GM04503 (cell line): ENCODE measurements at places on chromosomes 6 and 20.

DNA sequence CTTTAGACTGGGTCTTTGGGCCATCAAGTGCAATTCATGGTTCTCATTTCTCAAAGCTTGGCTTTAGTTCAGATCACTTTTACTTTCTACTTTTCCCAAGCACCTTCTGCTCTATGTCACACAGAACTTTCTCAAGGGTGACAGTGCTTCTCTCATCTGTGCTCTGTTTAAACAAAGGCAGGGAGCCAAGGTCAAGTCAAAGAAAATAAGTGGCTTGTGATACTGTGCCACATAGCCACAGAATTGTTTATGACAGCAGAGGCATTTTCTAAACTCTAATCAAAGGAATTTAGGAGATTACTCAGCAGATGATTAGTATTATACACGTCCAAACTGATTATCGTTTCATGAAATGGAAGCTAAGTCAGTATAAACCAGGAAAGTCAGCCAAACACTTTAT is 348.0 kb downstream of the HDGFL1 start:
- no peak for DNase-seq

DNA sequence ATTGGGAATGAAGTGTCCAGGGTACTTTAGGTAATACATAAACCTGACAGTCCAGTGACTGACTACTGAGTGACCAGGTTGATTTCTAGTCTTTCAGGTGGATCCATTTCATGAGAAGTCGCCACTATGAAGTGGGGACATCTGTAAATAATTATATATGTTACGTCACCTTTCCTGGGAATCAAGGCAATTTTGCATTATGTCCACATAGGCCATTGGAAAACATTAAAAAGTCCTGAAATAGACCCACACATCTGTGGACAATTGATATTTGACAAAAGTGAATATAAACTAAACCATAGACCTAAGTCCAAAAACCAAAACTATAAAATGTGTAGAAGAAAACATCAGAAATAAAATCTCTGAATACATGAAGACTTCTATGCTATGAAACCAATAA is 231.5 kb downstream of the C6orf118 start:
- DNase-seq: no peak

- no peak for DNase-seq
These were observed 112.0 kb downstream of the CDK19 start for GRCh38 chr6:110703010-110703905.

- peak; percentile 44 for DNase-seq
These were observed 5.8 kb upstream of the ADAM33 start for GRCh38 chr20:3687655-3688054.

GRCh38 chr6:7338031-7338430 is 25.0 kb upstream of the SSR1 start:
- DNase-seq: no peak
